Omental fat pad (tissue), 4 donors: ENCODE measurements at places on chromosomes 12 and 14. TPM values are rescaled to one million over a fixed set of nuclear protein-coding genes. Genes with fewer than 3 reads are reported as not detected.

GRCh38 chr12:70983692-70984091, 63.2 kb upstream of the PTPRR start:
- no peak for DNase-seq

GRCh38 chr14:104799244-104800014, 1.5 kb upstream of the ZBTB42 start:
- no peak for DNase-seq

- no peak for DNase-seq
Observed at GRCh38 chr14:97283005-97283403, 485.8 kb downstream of the VRK1 start.

GRCh38 chr12:93203361-93203760, 174.4 kb upstream of the NUDT4 start:
- no peak for DNase-seq

- DNase-seq, result no peak
Observed at GRCh38 chr12:69921831-69922230, 96.8 kb downstream of the MYRFL start.

DNA sequence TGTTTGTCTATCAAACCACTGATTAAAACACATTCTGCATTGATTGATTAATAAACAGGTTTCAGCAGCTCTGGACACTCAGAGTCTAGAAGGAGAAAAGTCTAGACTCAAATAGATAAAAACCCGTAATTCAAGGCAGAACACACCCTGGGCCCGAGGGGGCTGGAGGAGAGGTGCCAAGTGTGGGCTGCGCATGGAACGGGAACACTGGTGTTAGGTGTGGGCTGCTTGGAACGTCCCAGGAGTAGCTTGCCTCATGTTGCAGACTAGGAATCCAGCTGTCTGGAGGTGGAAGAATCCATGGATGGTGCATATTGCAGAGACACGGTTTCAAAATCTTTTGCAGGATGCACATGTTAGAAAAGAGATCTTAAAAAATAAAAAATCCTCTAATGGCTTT, 223.0 kb downstream of the APAF1 start:
- DNase-seq, result no peak

DNA sequence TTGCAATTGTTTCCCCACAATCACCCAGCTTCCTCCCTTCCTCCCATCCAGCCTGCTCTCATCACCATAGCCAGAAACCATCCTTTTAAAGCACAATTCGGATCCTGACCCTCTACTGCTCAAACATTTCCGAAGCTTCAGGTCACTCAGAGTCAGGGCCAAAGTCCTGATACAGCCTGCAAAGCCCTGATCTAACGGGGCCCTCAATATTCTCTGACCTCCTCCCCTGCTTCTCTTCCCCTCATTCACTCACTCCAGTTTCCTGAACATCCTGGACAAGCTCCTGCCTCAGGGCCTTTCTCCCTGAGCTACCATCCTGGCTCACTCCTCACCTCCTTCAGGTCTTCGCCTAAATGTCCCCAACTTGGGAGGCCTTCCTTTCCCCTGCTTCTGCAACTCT, 46.1 kb downstream of the PITPNM2 start:
- DNase-seq, result no peak

DNA sequence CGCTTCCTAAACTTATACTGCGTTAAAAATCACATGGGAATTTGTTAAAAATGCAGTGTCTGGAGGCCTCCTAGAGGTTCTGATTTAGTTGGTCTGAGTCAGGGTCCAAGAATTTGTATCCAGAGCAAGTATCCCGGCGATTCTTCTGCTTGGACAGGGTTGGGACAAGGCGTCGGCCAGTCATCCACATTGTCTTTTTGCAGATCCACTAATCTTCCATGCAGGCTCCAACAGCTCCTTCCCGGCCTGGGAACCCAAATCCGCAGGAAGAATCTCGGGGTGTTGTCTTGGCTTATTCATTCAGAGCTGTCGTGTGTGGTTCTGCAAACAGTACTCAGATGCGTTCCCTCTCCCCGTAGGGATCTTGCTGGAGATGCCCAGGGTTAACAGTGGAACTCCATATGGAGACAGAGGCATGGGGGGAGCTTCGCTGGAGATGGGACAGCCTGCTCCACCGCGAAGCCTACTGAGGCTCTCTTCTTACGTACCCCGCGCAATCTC, 25.3 kb downstream of the GPRC5D start:
- DNase-seq, result no peak

DNA sequence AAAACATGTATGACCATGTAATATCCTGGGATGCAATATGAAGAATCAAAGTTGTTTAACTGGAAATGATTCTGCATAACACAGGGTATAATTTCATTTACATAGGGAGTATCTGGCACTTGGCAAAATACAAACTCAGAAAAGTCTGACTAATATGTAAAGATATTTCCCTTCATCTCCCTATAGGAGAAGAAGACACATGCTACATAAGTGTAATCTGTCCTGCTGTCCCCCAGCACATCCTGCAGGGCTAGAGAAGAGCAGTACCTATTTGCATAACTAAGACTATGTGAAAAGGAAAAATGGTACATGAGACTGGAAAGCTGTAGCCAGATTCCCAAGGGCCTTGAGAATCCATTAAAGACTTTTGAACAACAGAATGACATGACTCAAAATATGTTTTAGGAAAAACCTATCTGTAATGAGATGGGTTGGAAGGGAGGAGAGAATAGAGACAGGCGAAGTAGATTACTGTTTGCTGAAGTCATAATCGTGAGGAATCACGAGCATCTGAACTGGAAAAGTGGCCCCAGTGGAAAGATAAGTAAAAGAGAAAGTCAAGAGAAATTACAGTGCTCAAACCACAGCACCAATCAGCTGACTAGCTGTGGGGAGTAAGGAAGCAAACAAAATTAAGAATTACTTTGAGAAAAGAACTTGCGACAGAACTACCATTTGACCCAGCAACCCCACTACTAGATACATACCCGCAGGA, 155.1 kb upstream of the HMGA2 start:
- DNase-seq, result no peak

DNA sequence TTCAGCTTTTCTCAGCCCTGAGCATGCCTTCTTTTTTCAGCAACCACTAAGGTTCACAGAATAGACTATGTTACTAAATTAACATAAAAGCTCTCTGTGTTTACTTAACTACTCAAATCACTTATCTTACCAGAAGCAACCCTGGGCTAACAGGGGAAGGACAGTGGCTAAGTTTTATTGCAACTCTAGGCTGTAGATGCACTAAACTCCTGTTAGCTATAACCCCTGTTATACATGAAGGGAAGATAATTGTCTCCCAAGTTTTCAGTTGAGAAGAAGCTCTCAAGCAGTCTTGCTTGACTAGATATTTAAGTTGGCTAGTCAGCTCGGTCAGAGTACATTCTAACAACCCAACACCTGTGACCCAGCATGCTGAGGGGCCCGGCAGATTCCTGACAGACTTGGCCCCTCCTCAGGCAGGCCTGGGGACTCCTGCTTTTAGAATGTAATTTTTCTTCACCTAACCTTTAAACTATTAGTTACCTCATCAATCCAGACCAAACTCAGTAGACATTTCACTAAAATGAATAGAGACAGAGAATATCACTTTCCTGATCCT, 464.5 kb downstream of the EGLN3 start:
- DNase-seq, result no peak

DNA sequence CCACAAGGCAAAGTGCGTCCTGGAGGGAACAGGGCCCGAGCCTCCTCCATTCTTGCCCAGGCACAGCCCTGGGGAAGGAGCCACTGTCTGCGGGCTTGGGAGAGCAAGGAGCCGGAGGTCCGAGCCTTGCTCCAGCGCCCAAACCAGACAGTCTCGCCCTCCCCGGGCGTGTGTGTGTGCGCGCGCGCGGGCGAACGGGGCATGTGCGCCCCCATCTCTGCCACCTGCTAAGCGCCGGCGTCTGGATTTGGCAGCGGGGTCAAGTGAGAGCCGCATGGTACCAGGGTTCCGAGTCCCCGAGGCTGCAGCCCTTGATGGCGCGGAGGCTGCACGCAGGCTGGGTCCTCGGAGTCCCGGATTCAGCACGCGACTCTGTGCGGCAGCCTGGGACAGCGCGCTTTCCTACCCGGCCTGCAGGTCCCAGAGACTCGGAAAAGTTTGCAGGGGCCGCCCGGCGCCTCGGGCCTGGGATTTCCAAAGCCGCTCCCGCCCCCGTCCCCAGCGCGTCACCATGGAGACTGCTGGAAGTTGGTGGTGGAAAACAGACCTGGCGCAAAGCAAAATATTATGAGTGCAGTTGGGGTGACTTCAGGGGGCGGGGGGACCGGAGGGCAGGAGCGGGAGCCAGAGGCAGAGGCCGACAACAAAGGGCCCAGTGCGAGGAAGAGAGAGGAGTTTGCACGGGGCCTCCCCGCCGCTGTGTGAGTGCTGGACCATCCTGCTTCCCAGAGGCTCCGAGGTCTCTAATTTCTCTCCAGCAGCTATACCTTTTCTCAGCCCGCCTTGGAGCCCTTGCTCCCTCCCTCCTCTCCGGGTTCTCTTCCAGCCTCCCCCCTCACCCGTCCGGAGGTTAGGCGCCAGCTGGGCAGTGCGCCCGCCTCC, 4.2 kb downstream of the RFX4 start:
- no peak for DNase-seq

DNA sequence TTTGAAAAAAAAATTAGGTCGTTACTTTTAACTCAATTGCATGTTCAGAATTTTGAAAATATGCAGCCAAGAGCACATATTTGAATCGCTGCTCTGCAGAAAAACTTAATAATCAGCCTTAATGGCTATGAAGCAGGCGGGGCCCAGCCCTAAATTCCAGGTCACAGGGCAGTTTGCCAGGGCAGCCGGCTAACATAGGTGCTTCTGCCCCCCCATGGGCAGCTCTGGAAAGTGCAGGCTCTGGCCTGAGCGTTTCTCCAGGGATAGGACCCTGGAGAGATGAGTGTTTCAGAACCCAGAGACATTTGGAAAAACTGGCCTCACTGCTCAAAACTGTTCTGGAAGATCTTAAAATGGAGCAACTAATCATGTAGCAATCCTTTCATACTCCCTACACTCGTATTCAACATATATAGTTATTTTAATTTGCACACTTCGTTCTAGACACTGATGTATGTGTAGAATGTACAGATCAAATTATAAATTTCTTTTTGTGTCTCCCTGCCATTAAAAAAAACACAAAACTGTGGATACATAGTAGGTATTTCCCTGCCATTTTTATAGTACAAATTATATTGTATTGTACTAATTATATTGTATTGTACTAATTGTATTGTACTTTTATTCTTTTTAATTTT, 26.0 kb upstream of the PTGR2 start:
- peak; percentile 93 for DNase-seq

GRCh38 chr14:53942970-53943750, 13.5 kb downstream of the BMP4 start:
- no peak for DNase-seq

DNA sequence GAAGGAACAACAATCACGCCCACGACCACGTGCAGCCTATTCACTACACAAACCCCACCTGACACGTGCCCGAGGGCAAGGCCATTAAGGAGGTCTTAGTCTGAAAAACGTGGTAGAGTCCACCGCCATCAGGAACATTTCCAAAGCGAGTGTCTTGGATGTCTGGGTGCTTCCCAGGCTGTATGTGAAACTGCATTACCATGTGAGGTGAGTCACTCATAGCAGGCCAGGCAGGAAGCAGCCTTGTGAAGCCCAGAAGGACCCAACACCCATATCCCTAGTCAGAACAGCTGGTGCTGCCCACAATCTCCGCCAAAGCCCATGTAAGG, 3.3 kb upstream of the KRT79 start:
- no peak for DNase-seq

- DNase-seq, result no peak
Observed at GRCh38 chr12:50505675-50506530, 1.1 kb downstream of the DIP2B start.

DNA sequence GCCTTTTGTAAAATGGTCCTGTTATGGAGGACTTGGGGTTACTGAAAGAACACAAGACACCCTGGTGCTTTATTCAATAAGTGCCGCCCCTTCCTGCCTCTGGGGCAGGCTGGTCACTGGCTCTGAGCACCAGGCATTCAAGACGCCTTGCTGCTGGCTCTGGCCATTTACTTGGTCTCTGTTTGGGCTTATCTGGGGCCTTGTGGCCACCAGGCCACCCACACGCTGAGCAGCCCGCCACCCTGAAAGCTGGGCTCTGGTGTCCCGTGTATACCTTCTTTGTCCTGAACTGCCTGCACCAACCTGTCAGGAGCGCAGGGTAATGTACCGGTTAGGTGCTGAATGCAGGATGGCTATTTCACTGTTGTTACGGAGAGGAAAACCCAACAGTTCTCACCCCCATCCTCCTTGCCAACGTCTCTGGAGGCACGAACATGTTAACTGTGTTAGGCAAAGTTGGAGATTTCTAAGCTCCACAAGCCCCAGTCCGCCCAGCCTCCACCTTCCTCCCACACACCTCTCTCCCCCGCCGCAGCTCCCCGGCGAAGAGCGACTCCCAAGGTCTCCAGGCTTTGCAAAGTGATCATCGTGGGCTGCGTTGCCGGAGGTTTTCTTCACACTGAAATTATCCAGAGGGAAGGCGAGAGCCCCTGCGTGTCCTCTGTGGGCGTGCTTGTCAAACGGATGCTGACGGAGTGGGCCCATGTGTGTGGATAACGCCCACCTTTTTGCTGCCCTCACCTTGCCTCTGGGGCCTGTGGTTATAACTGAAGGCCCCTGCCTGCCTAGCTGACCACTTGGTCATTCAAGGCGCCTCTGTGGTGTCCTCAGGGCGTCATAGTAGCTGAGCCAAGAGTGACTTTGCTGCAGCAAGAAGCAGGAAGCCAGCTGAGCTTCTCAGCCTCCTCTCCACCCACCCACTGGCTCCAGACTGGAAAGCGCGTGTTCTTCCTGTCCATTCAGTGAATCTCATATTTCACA, 18.8 kb upstream of the BEGAIN start:
- no peak for DNase-seq

GRCh38 chr12:87806310-87806709, 222.9 kb downstream of the C12orf50 start:
- no peak for DNase-seq

The RPGRIP1 gene
- total RNA-seq, result 1.2 TPM

The CCDC177 gene
- total RNA-seq, result 0.09 TPM

The GPR135 gene
- total RNA-seq, result 6.8 TPM

The NPFF gene
- total RNA-seq, result not detected

The TMEM253 gene
- not detected for total RNA-seq

The GTF2H3 gene
- total RNA-seq, result 16.2 TPM

The COL2A1 gene
- not detected for total RNA-seq

The FAM181A gene
- total RNA-seq, result not detected

The PRR4 gene
- 2.5 TPM for total RNA-seq
